NCI-H526 treated with DMSO at 0.1 percent for 48 hours (cell line): ENCODE measurements at places on chromosomes 6 and 20.

DNA sequence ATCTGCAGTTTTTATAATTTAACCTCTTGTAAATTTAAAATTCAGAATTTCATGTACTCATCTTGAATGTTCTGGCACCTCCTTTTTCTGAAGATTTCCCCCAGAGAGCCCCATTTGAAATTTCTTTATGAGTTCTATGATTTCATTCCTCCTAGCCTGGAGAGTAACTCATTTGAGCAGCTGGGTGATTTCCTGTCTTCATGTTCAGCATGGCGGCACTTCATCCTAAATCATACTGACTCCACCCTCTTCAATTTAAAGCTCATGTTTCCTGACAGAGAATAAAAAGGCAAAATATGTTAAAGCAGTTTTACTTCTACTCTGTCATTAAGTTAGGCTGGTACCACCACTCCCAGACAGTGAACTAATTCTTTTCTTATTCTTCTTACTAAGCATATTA lies 250.9 kb upstream of the POU3F2 start:
- DNase-seq, result no peak

- no peak for DNase-seq
These were observed 564.8 kb downstream of the RFPL4B start for GRCh38 chr6:112911959-112912358.

DNA sequence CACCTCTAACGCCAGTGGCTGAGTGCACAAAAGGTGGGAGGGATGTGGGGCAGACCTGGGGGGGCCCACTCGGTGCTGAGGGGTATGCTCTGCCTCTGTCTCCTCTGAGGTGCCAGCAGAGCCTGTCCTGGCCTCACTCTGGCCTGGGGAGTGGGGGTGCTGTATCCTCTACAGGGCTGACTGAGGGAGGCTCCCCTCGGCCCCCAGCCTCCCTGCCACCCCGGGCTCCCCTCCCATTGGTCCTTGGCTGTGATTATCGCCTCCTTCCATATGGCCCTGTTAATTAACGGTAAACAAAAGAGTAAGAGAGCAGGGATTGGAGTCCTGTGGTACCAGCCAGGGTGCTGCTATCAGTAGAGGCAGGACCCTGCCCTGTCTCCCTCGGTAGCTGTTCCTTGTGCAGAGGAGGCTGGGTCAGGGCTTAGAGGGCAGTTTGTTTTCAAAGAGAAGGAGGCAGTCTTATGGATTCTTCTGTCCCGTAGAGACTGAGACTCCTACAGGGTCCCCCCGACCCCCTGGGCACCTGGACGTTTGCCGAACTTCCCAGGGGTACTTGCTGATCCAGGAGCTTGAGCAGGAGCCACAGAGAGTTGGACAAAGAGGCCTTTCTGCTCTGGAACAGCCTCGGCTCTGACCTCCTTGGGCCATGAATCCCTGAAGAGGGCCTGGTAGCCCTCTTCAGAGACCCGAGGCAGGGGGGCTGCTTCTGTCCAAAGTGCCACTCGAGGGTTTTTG lies 1.8 kb downstream of the MYT1 start:
- no peak for DNase-seq

DNA sequence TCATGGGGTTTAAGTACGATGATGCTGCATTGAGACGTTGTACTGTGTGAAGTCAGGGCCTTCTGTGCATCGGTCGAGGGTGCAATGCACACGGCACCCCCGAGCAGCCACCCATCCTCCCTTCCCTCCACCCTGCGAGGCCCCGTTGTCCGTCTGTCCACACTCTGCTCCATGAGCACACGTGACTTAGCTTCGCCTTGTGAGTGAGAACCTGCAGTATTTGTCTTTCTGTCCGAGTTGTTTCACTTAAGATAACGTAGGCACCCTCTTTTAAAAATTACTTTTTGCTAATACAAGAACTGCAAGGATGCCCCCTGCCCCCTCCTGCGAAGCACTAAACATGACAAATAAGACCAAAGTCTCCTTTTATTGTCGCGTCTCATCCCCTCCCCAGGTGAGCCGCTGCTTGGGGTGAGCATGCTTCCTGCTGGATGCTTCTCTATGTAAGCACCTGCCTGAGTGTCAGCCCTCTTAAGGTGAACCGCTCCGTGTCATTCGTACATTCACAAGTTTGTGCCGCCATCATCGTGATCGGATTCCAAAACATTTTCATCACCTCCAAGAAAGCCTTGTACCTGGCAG lies 3.6 kb upstream of the RBBP8NL start:
- DNase-seq, result no peak

- no peak for DNase-seq
These were observed 27.4 kb downstream of the SLX4IP start for GRCh38 chr20:10462516-10462915.

DNA sequence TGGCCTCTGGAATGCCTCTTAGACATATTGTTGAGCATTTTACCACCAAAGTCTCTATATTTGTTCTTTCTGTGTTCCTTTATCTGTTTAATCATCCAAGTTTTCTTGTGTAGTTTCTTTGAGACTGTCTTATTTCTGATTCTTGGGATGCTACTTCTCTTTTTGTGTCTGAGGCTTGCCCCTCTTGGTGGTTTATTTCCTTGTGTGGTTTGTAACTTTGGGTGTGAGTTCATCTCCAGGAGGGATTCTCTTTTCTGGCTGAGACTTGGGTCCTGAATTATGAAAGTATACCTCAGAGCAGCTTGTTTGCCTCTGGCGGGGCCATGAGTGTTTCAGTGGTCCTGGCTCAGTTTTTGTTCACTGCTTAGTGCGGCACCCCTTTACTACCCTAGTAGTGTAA lies 33.9 kb downstream of the PPARD start:
- DNase-seq, result no peak

DNA sequence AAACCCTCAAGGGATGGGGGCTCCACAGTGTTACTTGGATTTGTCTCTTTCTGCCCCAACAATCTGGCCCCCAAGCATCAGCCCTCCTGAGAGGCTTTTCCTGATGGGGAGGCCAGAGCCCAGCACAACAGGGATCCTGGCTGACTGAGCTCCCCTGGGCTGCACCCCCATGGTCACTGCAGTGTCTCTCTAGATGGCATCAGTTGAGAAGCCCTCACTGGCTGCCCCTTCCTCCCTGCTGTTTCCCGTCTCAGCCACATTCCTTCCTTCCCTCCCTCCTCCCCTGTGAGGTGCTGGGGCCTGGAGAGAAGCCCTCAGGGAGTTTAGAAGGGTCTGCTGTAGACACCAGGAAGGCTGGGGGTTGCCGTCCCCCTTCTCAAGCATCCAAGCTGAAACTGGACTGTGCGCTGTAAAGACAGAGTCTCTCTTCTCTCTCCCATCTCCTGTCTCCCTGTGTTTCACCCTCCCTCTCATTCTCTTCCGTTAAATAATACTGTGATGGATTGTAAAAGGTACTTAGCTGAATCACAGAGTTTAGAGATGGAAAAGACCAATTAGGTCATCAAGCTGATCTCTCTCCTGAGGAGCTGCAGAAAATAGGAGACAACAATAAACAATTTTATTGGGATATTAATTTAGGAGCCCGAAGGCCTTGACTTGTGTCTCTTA lies 29.7 kb downstream of the SAYSD1 start:
- DNase-seq, result no peak

- DNase-seq, result no peak
These were observed 401 bp upstream of the B3GALT4 start for GRCh38 chr6:33276581-33276863.

DNA sequence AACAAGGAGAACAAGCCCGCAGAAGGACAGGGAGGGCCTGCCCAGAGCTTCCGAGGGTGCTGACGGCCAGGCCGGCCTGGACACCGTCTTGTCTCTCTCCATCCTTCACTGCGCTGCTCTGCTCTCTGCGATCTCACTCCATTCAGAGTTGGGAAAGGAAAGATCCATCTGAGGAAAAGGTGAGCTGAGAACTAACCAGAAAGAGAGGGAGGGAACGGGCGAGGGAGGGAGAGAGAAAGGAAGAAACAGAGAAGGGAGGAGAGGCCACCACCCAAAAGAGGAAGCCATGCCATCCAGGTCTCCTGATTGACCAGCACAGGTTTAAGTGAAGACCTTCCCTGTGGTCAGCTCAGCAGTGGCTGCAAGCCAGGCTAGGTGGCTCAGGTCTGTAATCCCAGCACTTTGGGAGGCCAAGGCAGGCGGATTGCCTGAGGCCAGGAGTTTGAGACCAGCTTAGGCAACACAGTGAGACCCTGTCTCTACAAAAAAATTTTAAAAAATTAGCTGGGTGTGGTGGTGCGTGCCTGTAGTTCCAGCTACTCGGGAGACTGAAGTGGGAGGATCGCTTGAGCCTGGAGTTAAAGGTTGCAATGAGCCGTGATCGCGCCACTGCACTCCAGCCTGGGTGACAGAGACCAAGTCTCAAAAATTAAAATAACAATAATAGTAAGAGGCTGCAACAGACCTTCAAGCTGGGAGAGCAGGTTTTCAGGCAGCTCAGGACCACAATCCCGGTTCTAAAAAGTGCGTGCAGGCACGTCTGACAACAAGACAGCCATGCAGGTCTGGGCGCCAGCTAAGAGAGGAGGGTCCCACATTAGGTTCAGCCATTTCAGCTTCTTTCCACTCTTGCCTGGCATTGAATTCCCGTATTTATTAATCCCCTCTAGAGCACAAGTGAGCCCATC lies 34.2 kb upstream of the DLGAP4 start:
- DNase-seq, result no peak

GRCh38 chr6:166456395-166457156 lies 73.8 kb upstream of the MPC1 start:
- DNase-seq, result no peak

DNA sequence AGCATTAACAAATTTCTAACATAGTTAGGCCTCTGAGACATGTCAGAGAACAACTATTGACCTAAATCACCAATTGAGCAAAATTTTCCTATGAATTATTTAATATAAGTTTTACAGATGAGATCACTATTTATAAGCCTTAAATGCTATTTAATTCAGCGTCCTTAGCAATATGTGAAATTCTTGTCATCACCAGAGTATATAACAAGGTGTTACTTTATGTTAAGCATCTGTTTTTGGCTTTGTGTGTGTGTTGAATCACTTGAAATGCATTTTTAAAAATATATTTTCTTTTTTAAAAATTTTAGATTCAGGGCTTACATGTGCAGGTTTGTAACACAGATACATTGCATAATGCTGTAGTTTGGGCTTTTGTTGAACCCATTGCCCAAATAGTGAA lies 794.1 kb downstream of the EYS start:
- no peak for DNase-seq

GRCh38 chr20:1926237-1926636 lies 31.0 kb downstream of the SIRPA start:
- no peak for DNase-seq

DNA sequence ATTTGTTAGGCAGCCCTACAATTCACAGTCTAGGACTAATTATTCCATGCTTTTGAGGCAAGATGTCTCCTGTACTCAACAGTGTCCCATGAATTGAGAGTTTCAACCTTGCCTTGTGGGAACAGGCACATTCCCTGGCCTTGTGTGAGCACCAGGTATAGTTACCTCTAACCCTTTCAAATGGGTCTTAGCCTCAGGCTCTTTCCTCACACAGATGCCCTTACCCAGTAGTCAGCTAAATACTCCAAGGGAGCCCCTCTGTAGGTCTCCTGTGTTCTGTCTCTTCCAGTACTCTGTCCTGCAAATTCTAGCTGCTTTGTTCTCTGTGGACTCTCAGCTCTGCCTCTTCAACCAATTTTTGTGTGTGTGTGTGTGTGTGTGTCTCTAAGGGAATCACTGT lies 135.3 kb downstream of the ZFAND3 start:
- no peak for DNase-seq

GRCh38 chr6:108869876-108870275 lies 21.7 kb downstream of the ARMC2 start:
- no peak for DNase-seq

GRCh38 chr6:166957087-166957804 lies 896 bp upstream of the RNASET2 start:
- no peak for DNase-seq

DNA sequence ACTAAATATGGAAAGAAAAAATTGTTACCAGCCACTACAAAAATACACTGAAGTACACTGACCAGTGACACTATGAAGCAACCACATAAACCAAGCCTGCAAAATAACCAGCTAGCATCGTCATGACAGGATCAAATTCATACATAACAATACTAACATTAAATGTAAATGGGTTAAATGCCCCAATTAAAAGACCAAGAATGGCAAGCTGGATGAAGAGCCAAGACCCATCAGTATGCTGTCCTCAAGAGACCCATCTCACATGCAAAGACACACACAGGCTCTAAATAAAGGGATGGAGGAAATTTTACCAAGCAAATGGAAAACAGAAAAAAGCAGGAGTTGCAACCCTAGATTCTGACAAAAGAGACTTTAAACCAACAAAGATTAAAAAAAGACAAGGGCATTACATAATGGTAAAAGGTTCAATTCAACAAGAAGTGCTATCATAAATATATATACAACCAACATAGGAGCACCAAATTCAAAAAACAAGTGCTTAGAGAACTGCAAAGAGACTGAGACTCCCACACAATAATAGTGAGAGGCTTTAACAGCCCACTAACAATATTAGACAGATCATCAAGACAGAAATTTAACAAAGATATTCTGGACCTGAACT lies 104.8 kb downstream of the HACE1 start:
- DNase-seq, result no peak

DNA sequence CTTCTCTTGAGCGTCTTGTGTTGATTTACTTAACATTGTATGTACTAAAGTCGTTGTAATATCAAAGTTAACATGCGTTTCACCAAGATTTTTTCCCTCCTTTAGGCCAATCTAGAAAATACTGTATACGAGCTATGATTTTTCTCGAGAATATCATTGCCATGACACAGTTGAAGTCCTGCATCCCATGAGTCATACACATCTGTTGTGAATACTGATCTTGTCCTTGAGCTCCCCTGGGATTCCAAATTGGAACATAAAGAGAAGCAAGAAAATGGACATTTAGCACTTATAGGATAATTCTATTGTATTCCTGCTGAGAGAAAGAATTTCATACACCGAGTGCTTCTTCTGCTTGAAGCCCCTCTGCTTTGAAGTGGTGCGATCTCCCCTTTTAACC lies 109.6 kb downstream of the SLC35B3 start:
- no peak for DNase-seq

GRCh38 chr6:108947114-108947854 lies 99.1 kb downstream of the ARMC2 start:
- peak; percentile 91 for DNase-seq

DNA sequence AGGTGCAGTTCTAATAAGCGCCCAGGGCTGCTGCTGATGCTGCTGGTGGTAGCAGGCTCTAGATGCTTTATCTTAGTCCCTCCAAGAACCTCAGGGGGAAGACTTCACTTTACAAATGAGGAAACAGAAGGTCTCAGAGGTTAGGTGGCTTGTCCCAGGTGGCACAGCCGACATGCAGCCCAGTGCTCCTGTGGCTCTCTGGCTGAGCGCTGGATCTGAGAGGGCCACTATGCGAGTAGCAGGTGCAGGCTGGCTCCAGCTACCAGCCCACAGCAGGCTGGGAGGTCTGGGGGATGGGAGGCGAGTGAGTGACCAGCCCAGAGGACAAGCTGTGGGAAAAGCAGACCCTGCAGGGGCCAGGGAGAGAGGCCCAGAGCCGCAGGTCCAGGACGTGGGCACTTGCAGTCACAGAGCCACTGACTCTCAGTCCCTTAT lies 90.9 kb downstream of the PRND start:
- no peak for DNase-seq

DNA sequence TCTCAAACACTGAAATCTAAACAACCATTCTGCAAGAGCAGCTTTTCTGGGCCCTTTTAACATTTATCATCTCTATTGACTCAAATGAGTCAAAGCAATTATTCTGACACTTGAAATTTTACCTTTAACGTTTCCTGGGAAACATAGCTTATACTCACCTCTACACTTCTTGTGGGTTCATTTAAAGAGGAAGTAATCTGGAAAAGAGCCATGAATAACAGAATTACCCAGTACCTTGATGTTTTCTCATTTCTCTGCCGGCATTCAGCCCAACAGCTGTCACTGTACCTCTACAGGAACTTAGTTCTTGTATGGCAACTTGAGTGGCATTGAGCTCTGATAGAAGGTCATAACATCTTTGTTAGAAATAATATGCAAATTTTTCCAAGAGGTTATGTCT lies 272.2 kb downstream of the KCNQ5 start:
- DNase-seq, result no peak
